Heart right ventricle (tissue), 16 donors: ENCODE measurements at places on chromosomes 12 and 14.

DNA sequence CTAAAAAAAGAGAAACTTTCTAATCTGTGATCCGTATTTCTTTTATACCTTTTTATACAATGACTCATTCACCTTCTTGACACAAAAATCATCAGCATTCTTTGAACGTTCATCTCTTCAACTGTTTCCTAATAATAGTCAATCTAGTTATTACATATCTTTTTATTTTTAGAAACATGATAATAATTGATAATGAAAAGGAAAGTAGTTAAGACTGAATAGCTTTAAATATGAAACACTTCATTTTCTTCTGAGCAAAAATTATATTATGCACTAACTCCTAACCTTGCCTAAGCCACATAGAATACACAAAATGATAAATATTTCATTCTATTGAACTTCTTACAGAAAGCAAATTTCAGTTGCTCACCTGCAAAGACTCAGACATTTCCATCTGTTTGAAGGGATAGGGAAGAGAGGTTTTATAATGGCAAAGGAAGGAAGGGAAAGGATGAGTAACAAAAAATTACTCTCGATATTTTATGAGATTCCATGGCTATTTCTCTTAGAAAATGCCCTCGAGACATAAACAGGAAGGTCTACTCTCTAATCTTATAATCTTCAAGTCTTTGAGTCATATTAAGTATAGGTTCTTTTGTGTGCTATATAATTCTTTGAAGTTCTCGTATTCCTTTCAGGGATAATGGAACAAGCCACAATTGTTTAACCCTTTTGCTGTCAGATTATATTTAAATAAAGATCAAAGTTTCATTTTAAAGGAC lies 7.5 kb upstream of the KLHL42 start:
- no peak for DNase-seq

GRCh38 chr12:68206446-68206845 lies 19.2 kb downstream of the IL26 start:
- no peak for DNase-seq

DNA sequence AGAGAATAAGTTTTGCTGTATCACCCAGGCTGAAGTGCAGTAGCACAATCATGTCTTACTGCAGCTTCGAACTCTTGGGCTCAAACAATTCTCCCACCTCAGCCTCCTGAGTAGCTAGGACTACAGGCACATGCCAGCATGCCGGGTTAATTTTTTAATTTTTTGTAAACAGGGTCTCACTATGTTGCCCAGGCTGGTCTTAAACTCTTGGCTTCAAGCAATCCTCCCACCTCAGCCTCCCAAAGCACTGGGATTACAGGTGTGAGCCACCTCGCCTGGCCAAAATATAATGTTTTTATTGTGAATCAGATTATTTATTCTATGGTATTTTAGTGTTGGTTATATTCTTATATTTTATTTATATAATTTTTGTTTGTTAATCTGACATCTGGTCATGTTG lies 3.8 kb upstream of the ZNF740 start:
- DNase-seq = no peak

DNA sequence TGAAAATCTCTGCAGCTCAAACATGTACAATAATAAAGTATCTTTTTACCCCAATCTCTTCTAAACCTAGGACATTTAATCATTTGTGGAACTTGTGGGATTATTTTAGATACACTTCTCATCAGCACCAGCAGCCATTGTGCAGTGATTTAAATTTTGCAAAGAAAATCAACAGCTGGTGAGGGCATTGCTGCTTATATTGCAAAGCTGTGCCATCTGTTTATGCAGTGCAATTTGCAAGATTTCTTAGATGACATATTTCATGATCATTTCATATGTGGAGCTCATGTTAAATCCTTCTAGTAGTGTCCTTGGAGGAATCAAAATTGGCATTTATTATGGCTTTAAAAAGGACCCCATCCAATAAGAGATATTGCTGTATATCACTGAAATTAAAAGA lies 320.7 kb downstream of the BTG1 start:
- no peak for DNase-seq

- no peak for DNase-seq
Observed at GRCh38 chr14:33945210-33946088, 5.4 kb downstream of the EGLN3 start.

DNA sequence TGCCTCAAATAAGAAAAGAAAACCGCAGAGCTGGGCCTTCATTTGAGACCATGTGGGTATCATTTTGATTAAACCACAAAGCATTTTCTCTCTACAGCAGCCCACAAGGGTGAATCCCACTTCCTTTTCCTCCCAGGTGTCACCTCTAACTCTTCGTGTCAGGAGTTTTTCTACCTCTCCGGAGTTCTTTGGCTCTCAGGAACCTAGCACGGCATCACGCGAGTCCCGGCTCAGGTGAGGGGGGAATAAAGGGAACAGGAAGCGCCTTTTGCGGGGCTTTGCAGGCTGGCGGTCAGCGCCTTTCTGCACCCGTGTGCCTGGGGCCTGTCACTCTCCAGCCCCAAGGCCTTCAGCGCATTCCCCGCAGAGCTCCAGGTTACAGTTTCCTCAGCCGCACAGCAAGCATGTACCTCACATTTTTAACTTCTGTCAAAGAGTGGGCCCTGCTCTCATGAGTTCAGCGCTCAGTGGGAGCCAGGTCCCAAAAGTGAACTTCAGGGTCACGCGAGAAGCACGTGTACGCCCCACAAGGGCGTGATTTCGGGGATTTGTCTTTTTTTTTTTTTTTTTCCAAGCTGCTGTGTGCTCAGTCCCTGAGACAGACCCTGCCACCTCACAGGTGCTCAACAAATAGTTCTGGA lies 740 bp upstream of the PRPF40B start:
- no peak for DNase-seq

DNA sequence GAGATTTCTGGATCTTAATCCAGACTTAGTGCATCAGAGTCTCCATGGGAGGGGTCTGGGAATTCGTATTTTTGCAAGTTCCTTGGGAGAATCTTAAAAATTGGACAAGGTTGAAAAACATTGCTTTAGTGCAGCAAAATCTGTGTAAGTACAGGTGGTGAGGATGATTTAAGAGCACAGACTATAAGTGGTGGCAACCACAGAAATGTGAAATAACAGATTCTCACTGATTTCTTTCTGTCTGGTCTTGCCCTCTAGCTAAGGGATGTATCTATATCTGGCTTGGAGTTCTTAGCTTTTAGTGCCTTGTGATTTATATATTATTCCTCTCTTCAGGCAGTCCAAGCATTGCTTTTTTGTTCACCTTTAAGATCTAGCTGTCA lies 116.2 kb downstream of the DIP2B start:
- DNase-seq = no peak

GRCh38 chr12:89064780-89065179 lies 287.5 kb downstream of the DUSP6 start:
- DNase-seq = no peak

- no peak for DNase-seq
Observed at GRCh38 chr12:105569886-105570285, 239.4 kb downstream of the C12orf75 start.

- DNase-seq = no peak
Observed at GRCh38 chr12:59085690-59086089, 165.4 kb upstream of the LRIG3 start.

DNA sequence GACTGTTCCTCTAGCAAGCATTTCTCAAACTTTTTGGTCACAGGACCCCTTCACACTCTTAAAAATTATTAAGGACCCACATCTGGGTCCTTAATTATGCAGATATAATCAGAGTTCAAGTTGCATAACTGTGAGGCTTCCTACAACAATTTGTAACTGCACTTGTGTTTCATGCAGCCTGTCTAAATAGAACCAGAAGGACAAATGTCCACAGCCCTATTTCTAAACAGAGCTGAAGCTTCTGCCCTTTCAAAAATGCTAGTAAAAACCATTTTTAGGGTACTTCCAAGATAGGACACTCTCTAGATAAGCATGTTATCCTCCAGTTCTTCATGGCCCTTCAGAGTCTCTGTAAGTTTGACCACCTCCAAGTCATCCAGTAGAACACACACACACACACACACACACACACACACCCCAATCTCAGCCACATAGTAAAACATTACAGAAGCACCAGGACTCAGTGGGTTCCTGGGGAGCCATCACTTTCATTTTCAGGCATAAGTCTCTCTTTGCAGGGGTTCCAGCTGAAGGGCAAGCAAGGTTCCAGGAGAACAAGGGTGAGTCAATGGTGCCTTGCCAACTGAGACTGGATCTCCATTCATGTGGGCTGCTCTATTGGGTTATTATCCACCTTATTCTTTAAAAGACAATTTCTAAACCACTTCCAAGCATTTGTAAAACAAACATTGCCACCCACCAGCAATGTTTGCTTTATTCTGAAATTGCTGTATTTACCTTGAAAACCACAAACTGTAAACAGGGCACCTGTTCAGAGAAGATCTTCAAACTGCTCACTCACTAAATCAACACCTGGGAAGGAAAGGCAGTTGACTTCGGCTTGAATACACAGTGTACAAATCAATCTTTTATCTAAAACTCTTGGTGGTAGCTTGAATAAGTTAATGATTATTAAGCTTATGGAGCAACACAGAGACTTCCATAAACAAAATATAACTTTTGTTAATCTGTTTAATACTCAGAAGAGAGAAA lies 64.1 kb downstream of the ITPR2 start:
- no peak for DNase-seq

DNA sequence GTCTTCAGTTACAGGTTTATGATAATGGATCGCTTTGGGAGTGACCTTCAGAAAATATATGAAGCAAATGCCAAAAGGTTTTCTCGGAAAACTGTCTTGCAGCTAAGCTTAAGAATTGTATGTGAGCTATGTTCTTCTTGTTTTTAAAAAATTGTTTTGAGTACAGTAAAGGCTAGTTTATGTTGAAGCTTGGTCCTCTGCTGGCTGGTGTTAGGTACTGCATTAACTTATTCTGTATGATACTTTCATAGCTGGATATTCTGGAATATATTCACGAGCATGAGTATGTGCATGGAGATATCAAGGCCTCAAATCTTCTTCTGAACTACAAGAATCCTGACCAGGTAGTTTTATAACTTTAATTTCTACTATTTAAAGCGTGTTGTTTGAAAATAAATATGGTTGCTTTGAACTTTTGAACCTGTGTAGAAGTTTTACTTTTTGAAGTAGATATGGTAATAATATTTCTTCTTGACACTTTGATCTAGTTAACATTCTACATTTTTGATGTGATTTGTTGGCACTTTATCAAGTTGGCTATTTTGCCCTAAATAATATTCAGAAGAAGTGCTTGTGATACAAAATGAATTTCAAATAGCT lies 55.7 kb downstream of the VRK1 start:
- DNase-seq = no peak

- no peak for DNase-seq
Observed at GRCh38 chr14:102986810-102987579, 64.5 kb downstream of the AMN start.

GRCh38 chr12:91105807-91106206 lies 5.5 kb downstream of the LUM start:
- DNase-seq = no peak

DNA sequence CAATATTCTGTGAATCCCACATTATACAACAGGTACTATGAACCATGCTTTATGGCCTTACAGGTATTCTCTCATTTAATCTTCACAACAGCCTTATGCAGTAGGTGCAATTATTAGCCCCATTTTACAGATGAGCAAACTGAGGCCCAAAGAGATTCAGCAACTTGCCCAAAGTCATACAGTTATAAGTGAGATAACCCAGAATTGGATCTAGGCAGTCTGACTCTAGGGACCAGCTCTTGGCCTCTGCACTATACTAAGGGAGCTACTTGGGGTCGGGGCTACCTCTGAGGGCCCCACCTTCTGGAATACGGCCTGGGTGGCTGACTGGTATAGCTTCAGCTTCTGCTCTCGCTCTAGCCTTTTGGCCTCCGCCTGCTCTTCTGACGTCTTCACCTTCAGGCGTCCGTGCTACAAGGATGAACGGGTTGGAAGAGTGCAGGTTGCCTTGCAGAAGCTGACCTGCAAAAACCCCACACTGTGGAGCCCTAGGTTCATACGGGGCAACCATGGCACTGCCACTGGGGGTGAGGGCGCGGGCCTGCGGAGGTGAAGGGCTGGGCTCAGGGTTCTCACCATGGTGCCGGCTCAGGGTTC lies 762 bp downstream of the RABGGTA start:
- no peak for DNase-seq

DNA sequence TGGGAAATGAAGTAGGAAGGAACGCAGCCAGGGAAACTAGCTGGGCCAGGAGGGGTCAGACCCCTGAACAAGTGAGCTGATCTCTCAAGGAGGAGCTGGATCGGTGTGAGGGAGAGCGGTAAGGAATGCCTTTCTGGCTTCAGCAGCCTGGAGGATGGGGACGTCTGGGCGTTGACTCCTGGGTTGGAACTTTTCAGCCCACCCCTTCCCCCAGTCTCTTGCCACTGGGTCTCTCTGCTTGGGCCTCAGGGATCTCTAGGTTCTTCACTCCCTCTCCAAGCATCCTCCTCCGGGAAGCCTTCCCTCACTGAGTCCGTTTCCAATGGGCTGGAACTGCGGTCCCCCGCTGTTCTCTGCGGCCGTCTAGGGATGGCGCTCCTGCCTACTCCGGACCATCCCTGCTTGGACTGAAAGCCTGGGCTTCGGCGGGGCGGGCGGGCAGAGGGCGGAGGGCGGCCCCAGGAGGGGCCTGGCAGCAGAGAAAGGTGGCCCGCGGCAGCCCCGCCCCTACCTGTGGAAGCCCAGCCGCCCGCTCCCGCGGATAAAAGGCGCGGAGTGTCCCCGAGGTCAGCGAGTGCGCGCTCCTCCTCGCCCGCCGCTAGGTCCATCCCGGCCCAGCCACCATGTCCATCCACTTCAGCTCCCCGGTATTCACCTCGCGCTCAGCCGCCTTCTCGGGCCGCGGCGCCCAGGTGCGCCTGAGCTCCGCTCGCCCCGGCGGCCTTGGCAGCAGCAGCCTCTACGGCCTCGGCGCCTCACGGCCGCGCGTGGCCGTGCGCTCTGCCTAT lies at the start of gene KRT7:
Gene KRT7, plus strand, starts transcription at position 570 of the 788 bp plus-strand sequence. Its CDS starts 54 bp downstream, at position 624.
- no peak for DNase-seq

- no peak for DNase-seq
Observed at GRCh38 chr12:51392556-51393237, 1.5 kb upstream of the GALNT6 start.

DNA sequence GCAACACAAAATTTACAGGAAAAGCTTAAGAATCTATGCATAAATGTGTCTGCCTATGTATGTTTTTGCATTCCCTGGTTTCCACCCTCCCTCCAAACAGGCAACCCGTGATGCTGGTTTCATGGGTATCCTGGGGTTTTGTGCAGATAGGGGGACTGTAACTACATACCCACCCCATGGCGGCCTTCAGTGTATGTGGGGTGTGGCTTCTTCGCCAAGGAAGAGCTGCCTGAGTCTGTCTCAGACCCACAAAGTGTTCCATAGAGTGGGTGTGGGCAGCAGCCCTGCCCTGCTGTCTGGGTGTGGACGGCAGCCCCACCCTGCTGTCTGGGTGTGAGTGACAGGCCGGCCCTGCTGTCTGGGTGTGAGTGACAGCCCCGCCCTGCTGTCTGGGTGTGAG lies 174.8 kb downstream of the ADGRD1 start:
- no peak for DNase-seq

DNA sequence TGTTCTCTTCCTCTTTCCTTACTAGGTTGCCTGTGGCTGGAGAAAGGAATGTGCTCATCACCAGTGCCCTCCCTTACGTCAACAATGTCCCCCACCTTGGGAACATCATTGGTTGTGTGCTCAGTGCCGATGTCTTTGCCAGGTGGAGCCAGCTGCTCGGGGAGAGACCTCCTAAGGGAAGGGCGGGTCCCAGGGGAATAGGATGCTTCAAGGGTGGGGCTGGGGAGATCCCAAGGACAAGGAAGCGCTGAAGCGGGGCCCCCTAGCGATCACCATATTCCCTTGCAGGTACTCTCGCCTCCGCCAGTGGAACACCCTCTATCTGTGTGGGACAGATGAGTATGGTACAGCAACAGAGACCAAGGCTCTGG lies 10.2 kb downstream of the MARS1 start:
- no peak for DNase-seq
